Kidney capillary endothelial cell (primary cell): ENCODE measurements at places on chromosomes 3 and 15.

- no peak for DNase-seq
These were observed 131.3 kb upstream of the SNRPN start for GRCh38 chr15:24823473-24823872.

DNA sequence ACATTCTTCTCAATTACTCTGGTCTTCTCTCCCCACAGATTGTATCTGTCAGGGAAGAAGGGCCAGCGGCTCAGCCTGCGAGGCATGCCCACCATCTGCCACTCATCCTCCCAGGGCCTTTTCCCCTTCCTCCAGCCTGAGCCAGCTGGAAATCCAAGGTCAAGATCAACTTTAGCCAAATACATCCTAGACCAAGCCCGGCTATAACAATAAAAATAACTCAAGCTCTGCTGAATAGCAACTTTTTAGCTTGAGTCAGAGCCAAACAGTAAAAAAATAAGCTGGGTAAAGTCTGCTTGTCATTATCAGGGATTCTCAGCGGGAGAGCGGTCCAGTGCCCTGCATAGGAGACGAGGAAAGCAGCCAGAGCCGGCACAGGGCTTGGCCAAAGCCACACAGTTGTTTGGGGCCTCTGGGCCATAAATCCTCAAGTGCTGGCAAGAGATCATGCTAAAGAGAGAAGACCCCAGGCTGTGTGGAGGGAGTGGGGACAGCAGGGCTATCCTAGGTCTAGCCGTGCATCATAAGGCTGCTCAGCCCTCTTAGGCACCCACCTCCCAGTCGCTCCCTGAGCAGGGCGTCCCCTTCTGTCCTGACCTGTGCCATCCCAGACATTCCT, 76.2 kb upstream of the HERC1 start:
- peak; percentile 69 for DNase-seq

DNA sequence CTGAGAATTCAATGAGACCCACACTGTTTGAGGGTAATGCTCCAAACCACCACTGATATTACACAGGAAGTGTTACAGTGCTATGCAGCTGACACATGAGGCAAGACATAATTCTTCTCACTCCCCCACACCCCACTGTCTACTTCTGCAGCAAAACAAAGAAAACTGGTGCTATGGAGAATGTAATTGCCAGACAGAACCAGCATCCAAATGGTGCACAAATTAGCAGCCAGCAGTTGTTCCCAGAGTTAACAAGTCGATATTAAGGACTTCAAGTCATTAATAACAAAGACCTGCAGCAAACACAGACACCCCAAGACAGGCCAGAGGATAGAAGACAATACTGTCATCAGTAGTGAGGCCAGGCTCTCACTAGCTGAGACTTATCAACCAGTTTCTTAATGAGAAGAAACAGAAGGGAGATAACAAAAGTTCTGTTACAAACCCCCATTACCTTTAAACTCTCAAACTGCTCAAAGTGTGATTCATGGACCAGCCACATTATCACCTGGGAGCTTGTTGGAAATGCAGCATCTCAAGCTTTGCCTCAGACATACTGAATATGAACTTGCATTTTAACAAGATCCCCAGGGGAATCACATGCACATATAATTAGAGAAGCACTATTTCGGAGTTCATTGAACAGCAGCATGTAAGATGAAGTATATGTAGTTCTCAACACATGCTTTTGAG, 58.7 kb upstream of the FNDC3B start:
- DNase-seq, result no peak

DNA sequence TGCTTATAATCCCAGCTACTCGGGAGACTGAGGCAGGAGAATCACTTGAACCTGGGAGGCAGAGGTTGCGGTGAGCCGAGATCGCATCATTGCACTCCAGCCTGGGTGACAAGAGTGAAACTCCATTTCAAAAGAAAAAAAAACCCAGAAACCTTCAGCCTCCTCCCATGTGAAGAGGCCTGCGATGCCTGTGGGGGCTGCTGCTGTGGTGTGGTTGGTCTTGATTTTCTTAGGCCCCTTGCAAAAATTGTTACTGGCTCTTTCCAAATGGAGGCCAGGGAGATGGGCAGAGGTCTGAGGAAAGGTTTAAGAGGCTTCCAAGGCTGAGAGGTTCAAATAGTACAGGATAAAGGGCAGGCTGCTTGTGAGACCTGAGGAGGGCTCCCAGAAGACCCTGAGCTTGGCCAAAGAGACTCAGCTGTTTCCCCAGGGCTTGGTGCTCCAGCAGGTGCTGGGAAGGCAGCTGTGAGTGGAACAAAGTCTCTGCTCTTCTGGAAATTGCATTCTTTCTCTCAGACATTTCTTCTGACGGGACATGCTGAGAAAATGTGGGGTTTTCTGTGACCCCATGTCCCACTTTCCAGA, 18.4 kb downstream of the GCSAM start:
- no peak for DNase-seq

- no peak for DNase-seq
These were observed 8.0 kb downstream of the HEMK1 start for GRCh38 chr3:50577348-50577747.

- no peak for DNase-seq
These were observed 850 bp downstream of the SUCLG2 start for GRCh38 chr3:67653425-67654098.

GRCh38 chr15:29822100-29822683, at the start of gene TJP1:
TJP1 (minus strand) TSS chr15:29822468; CDS start chr15:29822028, 440 bp downstream.
- no peak for DNase-seq

- no peak for DNase-seq
These were observed 97.1 kb downstream of the MEX3B start for GRCh38 chr15:81948751-81949150.

GRCh38 chr3:67018789-67019526, 20.9 kb downstream of the KBTBD8 start:
- no peak for DNase-seq

DNA sequence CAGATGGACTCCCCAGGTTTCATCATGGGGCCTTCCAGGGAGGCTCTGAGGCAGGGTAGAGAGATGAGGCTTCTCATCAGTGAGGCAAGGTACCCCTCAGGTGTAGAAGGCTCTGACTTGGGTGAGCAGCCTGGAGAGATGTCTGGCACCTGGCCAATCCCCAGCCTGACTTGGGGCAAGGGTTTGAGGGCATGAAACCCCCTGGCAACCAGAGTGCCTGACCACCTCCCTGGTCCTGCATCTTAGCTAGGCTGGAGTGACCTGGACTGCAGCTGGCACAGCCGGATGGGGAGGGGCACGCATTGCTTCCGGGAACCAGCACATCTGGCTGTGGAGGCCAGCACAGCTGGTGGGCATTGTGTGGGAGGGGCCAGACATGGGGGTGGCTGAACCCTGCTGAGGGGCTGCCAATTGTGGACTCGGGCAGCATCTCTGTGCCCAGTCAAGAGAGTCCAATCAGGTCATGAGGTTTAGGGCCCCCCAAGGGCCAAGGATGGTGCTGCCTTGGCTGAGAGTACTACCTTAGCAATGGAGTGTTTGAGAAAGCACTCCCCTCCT, 1.9 kb downstream of the ZBTB47 start:
- no peak for DNase-seq

- DNase-seq, result no peak
These were observed 40.1 kb downstream of the MCF2L2 start for GRCh38 chr3:183388213-183388895.

DNA sequence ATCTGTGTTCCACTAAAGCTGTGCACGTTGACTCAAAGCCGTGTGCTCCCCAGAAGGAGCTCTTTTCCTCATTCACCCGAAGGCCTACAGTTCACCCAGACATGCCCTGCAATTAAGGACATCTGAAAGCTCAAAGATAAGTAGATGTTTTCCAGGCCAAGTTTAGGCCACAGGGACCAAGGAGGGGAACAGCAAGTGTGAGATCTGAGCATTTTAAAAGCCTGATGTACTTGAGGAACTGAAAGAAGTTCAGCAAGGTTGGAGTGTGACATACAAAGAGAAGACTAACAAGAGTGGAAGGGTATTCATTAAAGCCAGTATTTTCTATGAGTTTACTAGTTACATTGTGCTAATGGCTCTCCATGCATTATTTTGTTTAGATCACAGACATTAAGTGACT, 68.0 kb downstream of the CASR start:
- no peak for DNase-seq

DNA sequence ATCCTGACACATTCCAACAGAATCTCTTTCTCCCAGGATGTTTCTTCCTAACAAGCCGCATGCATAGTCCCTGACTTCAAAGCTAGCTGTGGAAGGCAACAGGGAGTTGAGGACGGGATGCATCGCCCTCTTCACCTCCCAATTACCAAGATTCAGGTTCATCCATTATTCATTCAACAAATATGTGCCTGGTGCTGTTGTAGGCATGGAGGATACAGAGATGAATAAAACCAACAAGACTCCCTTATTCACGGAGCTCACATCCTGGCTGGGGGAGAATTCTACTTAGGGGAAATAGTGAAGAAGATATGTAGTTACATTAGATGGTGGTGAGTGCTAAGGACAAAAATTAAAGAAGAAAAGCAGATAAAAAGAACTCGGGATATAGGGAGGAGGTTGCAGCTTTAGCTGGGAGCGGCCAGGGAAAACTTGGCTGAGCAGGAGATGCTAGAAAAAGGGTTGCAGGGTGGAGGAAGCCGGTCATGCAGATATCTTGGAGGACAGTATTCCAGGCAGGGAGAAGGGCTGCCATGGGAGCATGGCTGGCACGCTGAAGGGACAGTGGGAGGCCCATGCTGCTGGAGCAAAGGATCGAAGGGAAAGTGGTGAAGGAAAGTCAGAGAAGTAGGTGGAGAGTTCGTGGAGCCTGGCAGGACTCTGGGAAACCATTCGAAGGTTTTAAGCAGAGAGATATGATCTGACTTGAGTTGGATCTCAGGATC, 5.0 kb downstream of the ITGB5 start:
- no peak for DNase-seq

DNA sequence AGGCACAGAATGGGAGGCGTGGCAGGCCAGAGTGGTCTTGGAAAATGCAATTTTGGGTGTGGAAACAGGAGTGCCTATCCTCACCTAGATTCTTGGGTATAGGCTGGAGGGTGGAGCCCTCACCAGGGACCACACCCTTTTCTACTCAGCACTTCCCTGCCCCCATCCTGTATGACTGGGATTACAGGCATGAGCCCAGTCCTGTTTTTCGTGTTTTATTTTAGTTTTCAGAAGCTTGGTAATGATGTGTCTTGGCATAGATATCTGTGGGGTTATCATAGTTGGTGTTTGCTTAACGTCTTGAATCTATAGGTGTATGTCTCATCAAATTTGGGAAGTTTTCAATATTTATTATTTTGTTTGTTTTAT, 248.7 kb upstream of the CBLB start:
- DNase-seq, result no peak

DNA sequence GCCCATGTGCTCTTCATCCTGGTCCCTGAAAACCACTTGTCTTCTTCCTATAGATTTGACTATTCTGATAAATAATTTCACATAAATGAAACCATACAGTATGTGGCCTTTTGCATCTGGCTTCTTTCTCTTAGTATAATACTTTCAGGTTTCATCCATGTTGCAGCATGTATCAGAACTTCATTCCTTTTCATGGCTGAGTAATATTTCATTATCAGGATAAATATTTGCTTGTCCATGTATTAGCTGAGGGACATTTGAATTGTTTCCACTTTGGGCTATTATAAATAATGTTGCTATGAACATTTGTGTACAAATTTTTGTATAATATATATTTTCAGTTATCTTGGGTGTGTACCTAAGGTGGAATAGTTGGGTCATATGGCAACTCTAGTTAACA, 29.8 kb upstream of the AEN start:
- no peak for DNase-seq

DNA sequence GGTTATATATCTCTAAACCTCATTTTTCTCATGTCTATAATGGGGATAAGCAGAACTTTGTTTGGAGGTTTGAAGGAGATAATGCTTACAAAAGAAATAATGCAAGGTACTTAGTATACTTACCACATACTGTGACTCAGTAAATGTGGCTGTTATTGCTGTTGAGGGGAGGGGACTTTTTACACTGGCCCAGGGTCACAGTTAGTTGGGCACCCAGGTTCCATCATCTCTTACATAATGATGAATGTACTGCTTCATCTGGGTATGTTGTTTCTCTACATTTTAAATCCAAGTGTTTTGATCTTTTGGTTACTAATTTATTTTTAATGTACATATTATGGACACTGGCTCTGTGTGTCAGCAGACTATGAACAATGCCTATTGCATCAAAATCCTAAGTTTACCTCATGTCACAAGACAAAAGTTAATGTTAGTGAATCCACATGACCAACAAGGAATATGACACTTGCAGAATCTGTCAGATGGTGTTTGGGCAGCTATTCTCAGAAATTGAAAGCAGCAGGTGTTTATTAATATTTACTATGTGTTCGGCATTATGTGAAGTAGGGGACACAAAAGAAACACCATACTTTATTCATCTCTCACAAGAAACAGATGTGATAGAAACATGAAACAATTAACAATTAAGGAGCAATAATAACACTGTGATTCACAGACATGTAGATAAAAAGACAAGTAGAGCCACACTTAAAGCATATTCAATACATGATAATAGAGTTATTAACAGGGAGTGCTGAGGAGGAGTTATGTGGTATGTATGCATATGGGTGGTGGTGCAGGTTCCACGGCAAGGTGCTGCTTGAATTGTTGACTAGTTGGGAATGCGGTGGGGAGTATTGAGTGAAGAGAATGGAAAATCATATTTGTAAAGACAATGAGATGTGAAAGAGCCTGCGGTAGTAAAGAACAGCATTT, 109.7 kb downstream of the GALK2 start:
- DNase-seq, result no peak

DNA sequence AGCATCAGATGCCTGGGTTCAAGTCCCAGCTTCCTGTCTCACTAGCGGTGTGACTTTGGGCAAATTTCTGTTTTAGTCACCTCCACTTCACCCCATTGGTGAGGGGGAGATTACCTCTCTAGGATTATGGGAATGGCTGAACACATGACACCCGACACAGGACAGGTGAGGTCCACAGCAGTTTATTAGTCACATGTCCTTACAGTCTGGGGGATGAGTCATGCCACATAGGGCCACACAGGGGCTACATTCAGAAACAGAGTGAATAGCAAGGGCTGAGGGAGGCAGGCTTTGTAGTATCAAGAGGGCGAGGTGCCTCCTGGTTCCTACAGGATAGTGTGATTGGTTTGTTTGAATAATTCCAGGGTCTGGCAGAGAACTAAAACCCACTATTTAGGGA, 15.2 kb upstream of the ITGA11 start:
- no peak for DNase-seq

DNA sequence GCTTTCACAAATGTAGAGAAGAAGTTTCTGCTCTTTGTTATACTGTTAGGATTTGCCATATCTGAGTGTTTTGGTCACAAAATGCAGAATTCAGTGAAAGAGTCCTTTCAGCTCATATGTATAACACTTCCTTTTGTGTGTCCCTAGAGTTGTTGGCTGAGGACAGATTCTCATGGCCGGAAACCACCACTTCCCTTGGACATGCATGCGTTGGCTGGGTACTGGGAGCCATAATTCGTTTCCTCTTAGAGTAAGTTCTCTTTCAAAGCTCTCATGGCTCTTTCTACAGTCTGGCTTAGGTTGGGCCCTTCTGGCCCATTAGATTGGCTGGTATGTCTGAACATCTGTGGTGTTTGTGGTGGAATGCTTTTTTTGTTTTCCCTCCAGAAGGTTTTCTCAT, 298.5 kb downstream of the DIPK2A start:
- no peak for DNase-seq

- DNase-seq, result no peak
These were observed 12.3 kb upstream of the EHD4 start for GRCh38 chr15:41984622-41985021.
